ENCODE measurements at places on chromosomes 13 and 19. TPM values are rescaled to one million over a fixed set of nuclear protein-coding genes. Genes with fewer than 3 reads are reported as not detected.

Gene ZNF527
- 6.8 TPM for total RNA-seq

Gene S1PR4
- not detected for total RNA-seq

Gene ZNF440
- 6.6 TPM for total RNA-seq

Gene ZNF816
- total RNA-seq, result 4.1 TPM

Gene LILRB5
- not detected for total RNA-seq

Gene GAPDHS
- not detected for total RNA-seq

Gene TPGS1
- total RNA-seq, result 25.2 TPM

Gene KRTDAP
- not detected for total RNA-seq

Gene C19orf53
- 43.3 TPM for total RNA-seq

Gene HCST
- total RNA-seq, result 0.81 TPM

Gene CEACAM8
- not detected for total RNA-seq

Gene MYBPC2
- total RNA-seq, result not detected

Gene PSG1
- not detected for total RNA-seq

Gene ACTMAP
- total RNA-seq, result 0.74 TPM

Gene ZNF584
- 17.1 TPM for total RNA-seq

Gene KL
- total RNA-seq, result 0.81 TPM

Gene GRK1
- total RNA-seq, result not detected

Gene NCR1
- total RNA-seq, result not detected

Gene NTF4
- total RNA-seq, result not detected

Gene ZNF878
- not detected for total RNA-seq

Gene RETN
- total RNA-seq, result not detected

Gene LGALS14
- total RNA-seq, result not detected

Gene CLIP3
- total RNA-seq, result 7.4 TPM

Gene C19orf67
- 0.27 TPM for total RNA-seq

Gene FLT3
- not detected for total RNA-seq
